Globus pallidus (tissue), 1 donor: ENCODE measurements at places on chromosomes 2 and 18.

DNA sequence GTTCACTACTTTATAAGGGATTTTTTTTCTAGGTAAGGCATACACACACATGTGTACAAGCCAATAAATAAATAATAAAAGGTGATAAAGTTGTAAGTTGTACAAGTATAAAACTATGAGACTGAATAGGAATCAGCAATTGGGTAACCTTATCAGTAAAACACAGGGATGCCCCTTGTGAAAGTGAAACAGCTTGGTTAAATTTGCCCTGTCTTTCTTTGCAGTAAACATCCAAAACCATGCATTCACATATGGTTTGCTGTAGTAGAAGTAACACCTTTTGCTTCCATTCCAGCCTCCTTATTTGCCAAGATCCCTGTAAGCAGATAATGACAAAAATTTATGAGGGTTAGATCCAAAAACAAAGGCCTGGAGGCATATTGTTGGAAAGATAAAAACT is 44.3 kb upstream of the NEUROD1 start:
- no peak for DNase-seq

- DNase-seq, result no peak
Measured at GRCh38 chr2:206212673-206213513, 53.2 kb downstream of the EEF1B2 start.

DNA sequence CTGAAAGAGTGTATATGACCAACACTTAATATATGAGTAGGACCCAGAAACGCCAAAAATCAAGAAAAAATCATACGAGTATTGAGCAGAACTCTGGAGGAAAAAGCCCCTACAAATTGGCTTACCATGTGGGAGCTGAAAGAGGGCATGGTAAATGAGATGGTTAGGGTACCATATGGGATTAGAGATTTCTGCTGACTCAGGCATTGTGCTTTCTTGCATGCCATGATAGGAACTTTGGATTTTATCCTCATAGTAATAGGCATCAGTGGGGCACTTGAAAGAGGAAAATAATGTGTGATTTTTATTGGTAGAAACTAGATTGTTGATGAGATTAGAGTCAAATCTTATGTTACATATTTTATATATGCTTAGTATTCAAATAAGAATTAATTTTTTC is 271.1 kb downstream of the CBLN2 start:
- no peak for DNase-seq

DNA sequence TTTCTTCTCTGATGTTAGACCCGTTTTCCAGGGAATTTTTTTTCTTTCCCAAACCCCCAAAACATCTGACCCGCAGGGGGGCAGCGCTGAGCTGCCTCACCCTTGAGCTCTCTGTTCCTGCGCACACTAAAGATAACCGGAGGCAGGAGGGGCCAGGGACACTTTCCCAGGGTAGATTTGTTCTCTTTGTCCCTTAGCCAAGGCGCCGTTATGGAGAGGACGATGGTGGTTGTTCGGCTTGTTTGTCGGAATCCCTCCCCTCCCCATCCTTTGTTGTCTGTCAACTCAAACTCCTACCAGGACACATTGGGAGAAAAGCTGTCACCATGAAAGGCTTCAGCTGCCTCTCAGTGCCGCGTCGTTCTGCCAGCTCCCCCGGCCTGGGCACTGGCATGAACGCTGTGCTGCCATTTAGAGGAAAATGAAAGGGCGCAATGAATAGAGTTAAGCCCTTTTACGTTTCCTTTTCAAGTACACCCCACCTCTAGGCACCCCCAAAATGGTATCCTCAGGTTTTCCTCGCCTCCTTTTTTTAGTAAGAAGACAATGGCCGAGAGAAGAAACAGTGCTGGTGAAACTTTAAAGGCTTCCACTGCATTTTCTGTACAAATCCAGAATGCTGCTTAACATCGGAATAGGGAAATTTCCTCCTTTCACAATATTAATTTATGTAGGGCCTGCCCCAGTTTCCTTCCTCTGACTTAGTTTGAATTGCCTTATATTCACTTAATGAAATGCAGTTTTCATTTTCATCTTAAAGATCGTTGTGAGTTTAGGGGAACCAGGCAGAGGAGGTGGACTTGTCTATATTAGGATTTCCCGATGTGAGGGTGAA is 62.1 kb downstream of the RND3 start:
- DNase-seq, result peak; percentile 7

DNA sequence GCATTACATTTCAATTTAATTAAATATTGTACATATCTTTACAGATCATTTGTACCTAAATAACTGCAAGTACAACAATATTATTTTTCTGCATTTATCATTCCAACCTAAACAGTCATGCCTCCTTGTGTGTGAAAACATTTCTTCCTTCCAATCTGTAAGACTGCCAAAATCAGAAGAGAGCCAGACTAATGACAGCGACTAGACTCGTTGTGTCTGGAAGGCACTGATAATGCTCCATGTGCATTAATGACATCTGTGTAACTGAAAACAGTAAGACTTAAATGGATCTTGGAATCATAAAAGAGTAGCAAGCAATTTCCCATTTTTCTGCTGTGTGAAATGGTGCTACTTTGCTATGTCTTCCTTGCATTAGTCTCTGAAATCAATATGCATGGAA is 278.0 kb upstream of the DSEL start:
- no peak for DNase-seq

GRCh38 chr2:74522516-74522915 is 3.5 kb downstream of the DQX1 start:
- no peak for DNase-seq

DNA sequence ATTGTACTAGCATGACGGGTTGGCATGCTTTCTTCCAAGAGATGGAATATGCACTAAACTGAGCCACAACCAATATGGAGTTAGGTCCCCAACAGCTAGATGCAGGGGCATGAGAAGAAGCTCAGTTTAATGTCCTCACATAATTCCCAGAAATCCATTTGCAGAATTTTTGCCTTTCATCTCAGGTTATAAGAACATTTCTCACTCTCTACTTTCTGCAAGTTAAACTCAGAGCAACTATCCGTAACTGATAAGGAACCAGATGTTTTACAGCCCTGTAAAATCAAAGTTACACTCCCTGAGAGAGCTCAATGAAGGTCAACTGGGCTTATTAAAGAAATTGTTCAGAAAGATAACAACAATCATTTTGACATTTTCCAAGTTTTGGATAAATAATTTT is 30.7 kb downstream of the COPS8 start:
- DNase-seq, result no peak

DNA sequence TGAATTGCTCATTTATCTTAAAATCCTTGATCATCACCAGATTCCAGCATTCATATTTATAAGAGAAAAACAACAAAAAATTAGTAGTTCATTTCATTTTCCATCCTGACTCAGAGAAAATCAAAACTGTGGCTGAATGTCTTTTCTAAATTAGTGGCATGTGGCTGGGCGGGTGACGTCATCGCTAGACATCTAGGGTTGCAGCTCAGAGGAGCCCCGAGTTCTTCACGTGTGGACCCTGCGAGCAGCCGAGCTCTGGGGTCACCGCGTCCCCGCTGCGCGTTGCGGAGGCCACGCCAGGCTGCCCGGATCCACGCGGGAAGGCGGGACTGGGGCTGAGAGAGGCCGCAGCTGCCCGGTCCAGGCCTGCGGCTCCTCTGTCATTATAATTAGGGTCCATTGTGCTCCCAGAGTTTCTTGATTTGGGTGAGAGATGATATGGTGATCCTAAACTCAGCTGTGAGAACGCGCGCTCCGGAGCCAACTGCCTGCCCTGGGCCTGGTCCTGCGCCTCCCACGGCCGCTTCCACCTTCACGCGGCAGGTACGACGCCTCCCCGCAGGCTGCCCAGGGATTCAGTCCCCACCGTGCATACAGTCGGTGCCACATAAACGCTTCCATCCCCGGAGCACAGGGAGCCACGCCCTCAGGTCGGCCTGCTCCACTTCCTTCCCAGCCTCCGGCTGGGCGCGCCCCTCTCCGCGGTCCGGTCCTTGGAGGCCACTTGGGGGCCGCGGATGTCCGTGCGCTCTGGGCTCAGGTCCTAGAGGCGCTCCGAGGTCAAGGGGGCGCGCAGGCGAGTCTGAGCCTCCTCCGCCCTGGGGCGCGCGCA is 56.5 kb downstream of the TMEM18 start:
- no peak for DNase-seq

- DNase-seq, result no peak
Measured at GRCh38 chr2:25085761-25086560, 44.1 kb downstream of the EFR3B start.

DNA sequence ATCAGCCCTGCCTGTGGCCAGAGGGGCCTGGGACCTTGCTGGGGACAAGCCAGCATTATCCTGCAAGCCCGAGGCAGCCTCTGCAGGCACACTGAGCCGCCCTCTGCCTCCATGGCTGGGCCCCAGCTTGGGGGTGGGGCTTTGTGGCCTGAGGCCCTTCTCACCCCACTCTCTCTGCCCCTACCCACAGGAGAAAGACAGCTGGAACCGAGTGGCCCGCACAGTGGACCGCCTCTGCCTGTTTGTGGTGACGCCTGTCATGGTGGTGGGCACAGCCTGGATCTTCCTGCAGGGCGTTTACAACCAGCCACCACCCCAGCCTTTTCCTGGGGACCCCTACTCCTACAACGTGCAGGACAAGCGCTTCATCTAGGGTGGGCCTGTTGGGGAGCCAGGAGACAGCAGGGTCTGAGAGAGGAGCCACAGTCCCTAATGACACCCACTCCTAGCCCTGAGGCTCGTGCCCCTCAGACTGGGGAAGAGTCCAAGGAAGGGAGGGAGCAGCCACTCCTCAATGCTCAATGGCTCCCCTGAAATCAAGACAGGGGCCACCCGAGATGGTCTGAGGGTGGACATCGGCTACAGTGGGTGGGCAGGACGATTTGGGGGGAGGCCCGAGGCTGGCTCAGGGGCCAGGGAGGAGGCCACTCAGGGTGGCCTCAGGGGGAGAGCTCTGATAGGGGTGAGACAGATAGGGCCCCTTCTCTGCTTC is 4.4 kb upstream of the CHRNG start:
- DNase-seq, result no peak

DNA sequence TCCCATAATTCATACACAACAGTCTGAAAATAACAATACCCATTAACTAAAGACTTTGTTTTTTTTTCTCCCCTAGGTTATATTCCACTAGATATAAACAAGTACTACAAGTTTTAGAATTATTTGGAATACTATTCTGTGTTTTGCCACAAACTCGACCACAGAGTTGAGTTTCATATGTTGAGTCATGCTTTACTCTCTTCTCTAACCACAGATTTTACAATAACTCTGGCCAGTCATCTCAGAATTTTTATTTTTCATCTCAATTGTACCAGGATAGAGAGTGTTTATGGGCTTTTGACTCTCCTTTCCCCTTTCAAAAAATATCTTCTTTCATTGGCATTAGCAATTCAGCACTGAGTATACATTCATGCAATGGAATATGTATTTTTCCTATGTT is 348.7 kb upstream of the GALNT5 start:
- no peak for DNase-seq

GRCh38 chr2:26555246-26556133 is 77.6 kb upstream of the OTOF start:
- no peak for DNase-seq

DNA sequence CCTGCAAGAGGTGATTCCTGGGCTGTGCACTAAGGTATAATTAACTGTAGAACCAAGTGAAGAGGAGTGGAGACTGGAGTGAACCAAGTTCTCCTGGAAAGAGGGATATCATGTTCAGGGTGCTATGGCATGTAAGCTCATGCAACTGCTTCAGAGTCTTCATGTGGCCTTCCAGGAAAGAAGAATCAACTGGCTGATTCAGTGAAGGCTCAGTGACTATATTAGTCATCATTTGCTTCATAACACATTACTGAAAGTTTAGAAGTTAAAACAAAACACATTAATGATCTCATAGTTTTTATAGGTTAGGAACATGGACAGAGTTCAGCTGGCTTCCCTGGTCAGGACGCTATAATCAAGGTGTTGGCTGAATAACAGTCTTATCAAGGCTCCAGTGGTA is 1200.8 kb upstream of the GYPC start:
- DNase-seq, result no peak

- no peak for DNase-seq
Measured at GRCh38 chr2:10520154-10520553, 72.0 kb upstream of the ODC1 start.

GRCh38 chr2:188966728-188967440 is 7.3 kb upstream of the COL3A1 start:
- DNase-seq, result no peak

- DNase-seq, result no peak
Measured at GRCh38 chr2:31945572-31945935, 65.3 kb downstream of the MEMO1 start.

DNA sequence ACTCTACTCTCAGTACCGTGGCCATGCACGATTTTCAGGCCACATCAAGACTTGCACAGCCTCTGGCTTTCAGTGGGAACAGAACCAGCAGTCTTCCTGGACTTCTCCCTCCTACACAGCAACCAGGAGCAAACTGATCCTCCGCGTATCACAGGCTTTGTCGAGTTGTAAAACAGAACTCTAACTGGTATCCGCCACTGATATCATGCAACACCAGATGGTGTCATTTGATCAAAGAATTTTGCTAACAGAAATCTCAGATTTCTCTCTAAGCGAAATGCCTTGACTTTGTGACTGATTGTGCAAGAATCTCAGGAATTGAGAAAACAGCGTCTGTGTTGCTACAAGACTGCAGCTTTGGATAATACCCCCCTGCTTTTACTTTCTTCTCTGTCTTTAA is 85.7 kb downstream of the COPS8 start:
- DNase-seq, result no peak

DNA sequence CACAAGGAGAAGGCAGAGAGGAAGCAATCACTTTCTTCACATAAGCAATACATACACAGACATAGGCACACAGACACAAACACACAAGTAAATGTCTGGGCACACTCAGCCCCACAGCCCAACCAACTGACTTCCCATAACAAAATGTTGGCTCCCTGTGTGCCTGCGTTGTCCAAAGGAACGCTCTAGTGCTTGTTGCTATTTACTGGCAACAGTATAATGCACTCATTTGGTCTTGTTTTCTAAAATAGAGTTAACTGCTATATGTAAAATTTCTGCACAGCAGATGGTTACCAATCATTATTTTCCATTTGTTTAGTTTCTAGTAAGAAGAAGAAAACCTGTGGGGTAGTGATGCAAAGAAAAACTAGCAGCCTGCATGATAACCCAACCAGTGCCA is 16.5 kb downstream of the FIGN start:
- DNase-seq, result peak; percentile 66

GRCh38 chr2:213232649-213233437 is 51.4 kb upstream of the SPAG16 start:
- no peak for DNase-seq

DNA sequence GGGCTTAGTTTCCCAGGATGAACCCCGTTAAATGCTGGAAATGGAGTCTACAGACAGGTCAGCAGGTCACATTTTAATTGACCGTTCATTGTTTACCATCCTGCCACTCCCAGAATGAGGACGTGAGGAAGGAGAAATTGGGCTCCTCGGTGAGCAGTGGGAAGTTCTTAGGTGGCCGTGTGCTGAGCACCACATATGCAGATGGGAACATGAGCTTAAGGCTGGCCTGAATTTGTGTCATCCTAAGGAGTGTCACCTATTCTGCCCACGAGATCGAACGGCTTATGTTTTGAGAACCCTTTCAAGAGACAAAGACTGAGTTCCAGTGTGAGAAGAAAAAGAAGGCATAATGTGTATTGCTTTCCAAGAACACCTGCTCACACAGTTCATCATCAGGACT is 234.4 kb upstream of the PXDN start:
- no peak for DNase-seq

- DNase-seq, result no peak
Measured at GRCh38 chr2:60884800-60885199, 3.4 kb downstream of the REL start.
